Central memory CD8-positive, alpha-beta T cell (primary cell): ENCODE measurements at places on chromosomes 11 and 22.

DNA sequence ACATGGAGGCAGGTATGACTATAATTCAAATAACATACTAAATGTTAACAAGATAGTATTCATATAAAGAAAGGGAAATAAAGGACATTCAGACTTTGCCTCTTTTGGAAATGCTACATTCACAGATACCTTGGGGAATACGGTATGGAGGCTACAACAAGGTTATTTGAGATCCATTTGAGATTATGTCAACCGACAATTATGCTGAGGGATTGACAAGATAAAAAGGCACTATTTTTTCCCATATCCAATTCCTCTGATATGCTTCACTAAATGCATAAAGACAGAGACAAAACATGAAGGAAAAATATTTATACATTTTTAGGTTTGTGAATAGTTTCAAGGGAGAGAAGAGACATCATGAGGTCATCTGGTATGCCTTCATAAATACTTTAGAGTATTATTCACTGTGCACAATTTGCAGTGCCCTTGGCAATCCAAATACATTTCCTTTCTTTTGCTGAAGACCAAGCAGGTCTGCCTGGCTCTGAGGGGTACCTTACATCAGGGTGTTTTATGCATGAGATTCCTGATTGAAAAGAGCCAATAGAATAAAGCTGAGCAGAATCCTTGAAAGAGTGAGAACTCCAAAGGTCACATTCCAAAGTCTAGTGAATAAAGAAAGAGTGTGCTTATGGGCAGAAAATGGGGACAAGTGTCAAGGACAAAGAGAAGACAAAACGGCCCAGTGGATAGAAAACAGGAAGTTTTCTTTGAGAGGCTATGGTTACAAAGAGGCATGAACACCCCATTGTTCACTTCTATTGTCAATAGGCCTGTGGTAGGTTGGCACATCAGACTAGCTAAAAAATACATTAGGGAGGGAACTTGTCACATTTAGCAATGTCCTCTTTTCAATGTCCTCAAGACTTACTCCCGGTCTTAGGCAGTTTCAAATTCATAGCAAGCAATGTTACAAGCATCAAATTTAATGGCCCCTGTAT lies 455.8 kb downstream of the LRRC4C start:
- no peak for DNase-seq

DNA sequence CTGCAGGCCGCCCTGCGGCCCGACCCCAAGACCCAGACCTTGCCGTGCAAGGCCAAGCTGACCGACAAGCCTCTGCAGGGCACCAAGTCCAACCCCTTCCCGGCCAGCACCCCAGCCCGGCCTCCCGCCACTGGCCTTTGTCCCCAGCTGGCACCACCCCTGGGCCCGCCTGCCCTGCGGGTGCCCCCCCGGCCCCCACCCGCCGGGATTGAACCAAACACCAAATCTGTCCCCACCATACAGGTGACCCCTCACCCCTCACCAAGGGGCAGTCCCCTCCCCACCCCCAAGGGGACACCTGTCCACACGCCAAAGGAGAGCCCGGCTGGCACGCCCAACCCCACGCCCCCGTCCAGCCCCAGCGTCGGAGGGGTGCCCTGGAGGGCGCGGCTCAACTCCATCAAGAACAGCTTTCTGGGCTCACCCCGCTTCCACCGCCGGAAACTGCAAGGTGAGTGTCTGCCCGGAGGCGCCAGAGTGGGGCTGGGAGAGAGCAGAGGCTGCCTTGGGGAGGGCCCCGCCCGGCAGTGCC lies 36.2 kb downstream of the MOB2 start:
- DNase-seq, result no peak

DNA sequence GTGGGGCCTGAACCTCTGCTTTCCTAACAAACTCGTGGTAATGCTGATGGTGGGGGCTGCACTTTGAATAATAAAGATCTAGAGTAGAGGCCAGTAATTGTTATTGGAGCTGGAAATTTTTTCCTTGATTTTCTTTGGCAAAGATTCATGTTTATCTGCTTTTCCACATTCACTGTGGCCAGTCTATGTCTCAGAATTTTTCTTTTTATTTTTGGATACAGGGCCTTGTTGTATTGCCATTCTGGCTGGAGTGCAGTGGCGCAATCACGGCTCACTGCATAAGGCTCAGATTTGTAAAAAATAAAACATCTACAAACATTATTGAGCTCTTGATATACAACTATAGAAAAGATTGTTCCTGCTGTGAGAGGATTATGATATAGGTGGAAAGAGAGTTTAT lies 1.6 kb downstream of the TMEM135 start:
- no peak for DNase-seq

GRCh38 chr11:6927030-6927617 lies 898 bp downstream of the ZNF215 start:
- no peak for DNase-seq

DNA sequence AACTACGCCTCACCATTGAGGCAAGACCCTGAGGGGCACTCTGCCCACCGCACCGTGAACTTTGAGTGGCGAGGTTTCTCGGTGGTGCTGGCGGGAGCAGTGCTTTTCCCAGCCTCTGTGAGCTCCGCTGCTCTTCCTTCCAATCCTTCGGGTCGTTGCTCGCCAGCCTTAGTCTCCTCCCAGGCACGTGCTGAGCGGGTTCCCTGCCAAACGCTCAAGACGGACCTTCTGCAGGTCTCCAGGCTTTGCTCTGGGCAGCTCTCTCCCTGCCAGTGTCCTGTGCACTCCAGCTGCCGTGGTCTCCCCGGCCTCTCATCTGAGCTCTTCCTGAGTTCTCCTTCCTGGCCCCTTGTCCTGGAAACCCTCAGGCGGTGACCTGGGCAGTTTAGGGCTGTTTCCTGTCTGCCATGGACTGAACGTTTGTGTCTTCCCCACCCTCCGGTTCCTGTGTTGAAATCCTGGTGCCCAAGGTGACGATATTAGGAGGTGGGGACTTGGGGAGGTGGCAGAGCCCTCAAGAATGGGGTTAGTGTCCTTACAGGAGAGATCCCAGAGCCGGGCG lies 11.2 kb upstream of the MUC6 start:
- DNase-seq, result no peak

DNA sequence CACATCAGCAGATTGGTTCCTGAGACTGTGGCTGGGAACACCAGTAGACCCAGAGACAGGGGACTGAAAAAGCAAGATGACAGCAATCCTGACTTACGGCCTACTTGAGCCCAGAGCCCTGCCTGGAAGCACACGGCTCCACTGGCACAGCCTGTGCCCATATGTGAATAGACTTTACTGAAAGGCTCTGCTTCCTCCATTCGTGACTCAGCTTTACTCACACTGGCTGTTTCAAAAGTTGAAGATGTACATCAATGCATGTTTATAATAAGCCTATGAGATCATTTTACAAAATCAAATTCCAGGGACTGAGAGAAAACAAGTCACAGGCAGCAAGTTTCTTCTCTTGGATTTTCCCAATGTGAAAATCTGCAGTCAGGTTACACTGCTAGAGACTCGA lies 134.6 kb upstream of the TEAD1 start:
- DNase-seq, result no peak

DNA sequence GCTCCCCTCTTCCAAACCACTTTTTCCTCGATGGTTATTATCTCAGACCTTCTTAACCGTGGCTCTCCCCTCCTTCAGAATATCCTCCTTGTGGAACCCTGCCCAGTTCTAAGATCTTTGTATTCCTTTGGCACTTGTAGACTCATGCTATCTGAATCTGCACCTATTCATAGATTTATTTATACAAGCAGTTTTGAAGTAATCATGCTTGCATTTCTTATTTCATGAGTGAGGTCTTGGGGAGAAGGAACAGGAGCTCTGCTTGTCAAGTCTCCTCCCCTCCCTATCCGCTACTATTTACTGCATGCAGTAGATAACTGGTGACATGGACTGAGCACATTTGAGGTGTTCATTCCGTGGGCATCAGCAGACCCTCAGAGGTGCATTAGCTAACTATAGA lies 5.4 kb upstream of the MADD start:
- DNase-seq, result no peak
